Esophagus squamous epithelium (tissue), 5 donors: ENCODE measurements at places on chromosomes 13 and 19.

GRCh38 chr13:33676045-33676989 lies 141.6 kb upstream of the RFC3 start:
- peaks cover 13% of the 10 kb centered on the region for H3K4me1 ChIP-seq
- H3K27me3 ChIP-seq = no peaks in the 10 kb centered on the region
- no peak for DNase-seq
- H3K27ac ChIP-seq = no peak overlapping the region

DNA sequence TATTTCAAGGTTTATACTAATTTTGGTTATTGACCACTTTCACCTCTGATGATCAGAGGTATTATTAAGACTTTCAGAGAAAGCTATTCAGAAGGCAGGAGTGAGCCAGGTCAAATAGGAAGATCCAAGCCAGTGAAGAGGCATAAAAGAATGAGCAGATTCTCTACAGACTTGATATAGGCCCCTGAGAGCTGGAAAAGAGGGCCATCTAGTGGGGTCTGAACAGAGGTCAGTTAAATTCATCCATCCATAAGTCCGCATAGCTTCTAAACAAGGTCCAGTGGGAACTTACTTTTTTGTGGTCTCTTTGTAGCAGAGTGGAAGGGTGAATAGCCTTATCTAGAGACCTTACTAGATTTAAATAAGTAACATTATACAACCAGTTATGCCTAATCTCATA lies 126.6 kb upstream of the UFM1 start:
- H3K4me1 ChIP-seq = no peaks in the 10 kb centered on the region
- H3K36me3 ChIP-seq = no peaks in the 10 kb centered on the region
- no peaks in the 10 kb centered on the region for H3K27me3 ChIP-seq
- DNase-seq = no peak
- no peak overlapping the region for H3K4me3 ChIP-seq
- no peak overlapping the region for H3K27ac ChIP-seq

GRCh38 chr13:65826657-65827056 lies 1403.5 kb downstream of the PCDH9 start:
- H3K4me3 ChIP-seq = no peak overlapping the region
- H3K4me1 ChIP-seq = no peaks in the 10 kb centered on the region
- H3K27ac ChIP-seq = no peak overlapping the region
- H3K36me3 ChIP-seq = no peaks in the 10 kb centered on the region
- no peak for DNase-seq

DNA sequence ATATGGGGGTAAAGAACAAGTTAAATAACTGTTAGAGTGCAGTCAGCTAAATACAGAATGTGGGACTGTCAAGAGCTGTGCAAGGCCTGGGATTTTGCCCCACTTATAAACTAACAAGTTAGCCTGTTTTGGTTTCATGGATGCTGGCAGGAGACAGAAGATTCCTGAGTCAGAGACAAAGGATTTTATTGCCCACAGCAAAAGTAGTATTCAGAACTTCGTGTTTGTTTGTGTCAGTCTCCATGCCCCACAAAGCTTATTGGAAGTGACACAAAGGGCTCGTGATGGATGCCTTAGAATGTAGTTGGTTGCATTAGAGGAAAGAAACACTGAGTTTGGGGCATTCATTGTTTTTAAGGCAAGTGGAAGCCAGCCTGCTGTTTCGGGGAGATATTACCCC lies 22.2 kb upstream of the SPRYD7 start:
- H3K4me3 ChIP-seq = no peak overlapping the region
- no peaks in the 10 kb centered on the region for H3K36me3 ChIP-seq
- no peaks in the 10 kb centered on the region for H3K4me1 ChIP-seq
- no peak for DNase-seq
- H3K27ac ChIP-seq = no peak overlapping the region

GRCh38 chr13:110902370-110902769 lies 12.5 kb downstream of the ANKRD10 start:
- H3K27me3 ChIP-seq = no peaks in the 10 kb centered on the region
- no peak overlapping the region for H3K27ac ChIP-seq
- no peak for DNase-seq
- no peaks in the 10 kb centered on the region for H3K4me1 ChIP-seq
- no peak overlapping the region for H3K4me3 ChIP-seq

GRCh38 chr19:7858109-7858770 lies 15.9 kb downstream of the PRR36 start:
- DNase-seq = no peak
- H3K27ac ChIP-seq = no peak overlapping the region
- H3K27me3 ChIP-seq = no peaks in the 10 kb centered on the region
- H3K4me1 ChIP-seq = peaks cover 19% of the 10 kb centered on the region
- no peaks in the 10 kb centered on the region for H3K36me3 ChIP-seq
- H3K4me3 ChIP-seq = no peak overlapping the region

DNA sequence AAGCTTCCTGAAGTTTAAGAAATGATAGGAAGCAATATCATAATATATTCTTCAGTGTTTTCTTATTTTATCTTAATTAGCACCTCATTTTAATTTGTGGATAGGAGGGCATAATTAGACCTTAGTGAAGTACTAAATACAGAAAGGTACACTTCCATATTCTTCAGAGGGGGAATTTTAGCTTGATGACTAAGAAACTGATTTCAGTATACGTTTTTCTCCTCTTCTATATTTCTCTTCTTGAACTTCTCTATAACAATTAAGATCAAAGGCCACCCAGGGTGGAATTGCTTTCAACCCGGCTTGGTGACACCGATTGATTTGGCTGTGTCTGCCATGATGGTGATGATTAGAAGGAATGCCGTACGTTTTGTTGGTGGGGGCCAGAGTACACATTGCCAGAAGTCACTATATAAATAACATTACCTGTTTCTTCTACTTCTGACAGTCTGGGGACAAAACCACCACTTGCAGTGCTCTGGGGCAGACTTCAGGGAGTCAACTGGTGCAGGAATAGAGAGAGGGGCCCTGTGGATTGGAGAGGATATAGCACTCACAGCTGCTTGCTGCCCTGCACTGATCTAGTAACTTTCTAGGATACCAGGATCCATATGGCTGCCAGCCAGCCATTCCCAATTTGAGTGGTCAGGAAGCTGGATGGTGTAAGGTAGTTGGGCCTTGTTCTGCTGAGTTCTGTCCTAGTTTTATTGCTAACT lies 73.8 kb downstream of the SPATA13 start:
- H3K4me1 ChIP-seq = no peaks in the 10 kb centered on the region
- H3K4me3 ChIP-seq = no peak overlapping the region
- no peaks in the 10 kb centered on the region for H3K27me3 ChIP-seq
- DNase-seq = no peak

DNA sequence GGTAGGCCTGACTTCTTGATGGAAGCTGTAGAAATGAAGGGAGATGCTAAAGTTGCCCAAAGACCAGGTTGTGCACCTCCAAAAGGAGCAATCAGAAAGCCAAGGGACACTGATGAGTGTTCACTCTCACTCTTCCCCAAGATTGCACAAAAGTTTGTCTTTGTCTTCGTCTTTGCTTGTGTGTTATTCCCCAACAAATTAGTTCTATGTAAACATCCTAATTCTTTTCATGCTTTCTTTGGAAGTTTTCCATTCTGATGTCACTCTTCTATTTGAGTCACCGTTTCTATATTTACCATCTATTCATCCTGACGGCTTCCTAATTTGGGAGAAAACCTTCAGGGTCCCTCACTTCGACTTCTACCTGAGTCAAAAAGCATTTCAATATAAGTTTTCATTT lies 3.7 kb upstream of the TMEM272 start:
- H3K27ac ChIP-seq = no peak overlapping the region
- no peaks in the 10 kb centered on the region for H3K36me3 ChIP-seq
- no peaks in the 10 kb centered on the region for H3K4me1 ChIP-seq
- H3K4me3 ChIP-seq = no peak overlapping the region
- no peaks in the 10 kb centered on the region for H3K27me3 ChIP-seq
- no peak for DNase-seq

DNA sequence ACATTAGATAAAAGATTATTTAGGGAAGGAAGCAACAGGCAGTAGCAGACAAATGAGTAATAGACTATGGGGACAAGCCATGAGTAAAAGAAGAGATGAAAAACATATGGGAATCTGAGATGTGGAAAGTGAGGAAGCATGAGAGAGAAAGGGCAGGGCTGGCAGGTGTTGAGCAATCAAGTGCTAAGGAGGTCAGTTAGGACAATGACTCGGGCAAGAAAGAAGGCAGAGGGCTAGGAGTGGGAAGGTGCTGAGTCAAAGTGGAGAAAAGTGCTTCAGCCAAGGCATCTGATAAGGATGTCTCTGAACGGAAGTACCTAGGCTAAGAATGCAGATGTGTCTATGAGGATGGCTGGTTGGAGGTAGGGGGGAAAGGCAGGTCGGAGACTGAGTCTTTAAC lies 291.9 kb upstream of the HTR2A start:
- H3K27ac ChIP-seq = no peak overlapping the region
- no peaks in the 10 kb centered on the region for H3K27me3 ChIP-seq
- DNase-seq = no peak
- H3K4me1 ChIP-seq = no peaks in the 10 kb centered on the region
- H3K36me3 ChIP-seq = no peaks in the 10 kb centered on the region
